ENCODE measurements at places on chromosomes 2 and 18.

DNA sequence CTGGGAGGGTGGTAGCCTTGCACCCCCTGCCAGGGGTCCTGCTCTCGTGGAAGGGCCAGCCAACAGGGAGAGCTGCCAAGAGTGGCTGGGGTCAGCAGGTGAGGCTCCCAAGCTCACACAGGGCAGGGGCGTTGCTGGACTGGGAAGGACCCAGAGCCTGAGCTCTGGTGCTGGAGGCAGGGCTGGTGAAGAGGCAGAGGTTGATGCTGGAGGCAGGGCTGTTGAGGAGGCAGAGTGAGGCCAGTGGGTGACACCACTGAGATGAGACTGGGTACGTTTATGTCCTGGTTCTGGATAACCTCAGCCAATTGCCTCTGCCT is 7.0 kb downstream of the ADRA2B start:
- DNase-seq: peak; percentile 5

DNA sequence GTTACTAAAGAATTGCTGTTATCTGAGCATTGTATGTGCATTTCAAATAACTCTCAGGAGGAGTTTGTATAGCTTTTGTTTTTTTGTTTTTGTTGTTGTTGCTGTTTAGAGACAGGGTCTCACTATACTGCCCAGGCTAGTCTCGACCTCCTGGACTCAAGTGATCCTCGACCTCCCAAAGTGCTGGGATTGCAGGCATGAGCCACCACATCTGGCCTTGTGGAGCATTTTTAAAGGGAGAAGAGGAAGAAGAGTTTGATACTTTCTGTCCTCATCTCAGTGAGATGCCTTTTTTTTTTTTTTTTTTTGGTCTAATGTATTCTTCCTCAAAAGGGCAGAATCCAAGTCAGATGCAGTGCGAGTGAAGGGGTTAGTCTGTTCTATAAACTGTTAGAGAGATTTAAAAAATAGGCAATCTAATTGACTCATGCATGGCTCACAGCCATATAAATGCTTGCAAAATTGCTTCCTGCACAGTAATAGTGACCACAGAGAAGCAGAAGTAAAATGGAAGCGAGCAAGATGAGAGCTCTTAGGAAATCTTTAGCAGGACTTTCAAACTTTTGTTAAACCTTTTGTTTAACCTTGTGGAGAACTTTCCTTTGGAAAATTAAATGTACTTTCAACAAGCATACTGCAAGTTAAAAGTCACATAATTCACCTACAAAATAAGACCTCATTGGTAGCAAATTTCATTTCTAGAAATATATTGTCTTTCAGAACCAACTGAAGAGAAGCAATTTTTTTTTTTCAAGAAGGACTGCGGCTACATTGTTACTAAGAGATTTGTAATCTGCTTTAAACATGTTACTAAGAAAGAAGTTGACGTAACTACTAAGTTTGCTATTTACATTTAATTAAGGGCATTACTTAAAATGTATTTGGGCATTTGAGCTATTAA is 52.3 kb upstream of the ROCK1 start:
- DNase-seq: no peak

GRCh38 chr2:145710303-145710702 is 1190.4 kb upstream of the ZEB2 start:
- DNase-seq: no peak

GRCh38 chr2:45941531-45942236 is 290.2 kb downstream of the PRKCE start:
- no peak for DNase-seq

- no peak for DNase-seq
Observed at GRCh38 chr2:15159206-15159605, 401.9 kb downstream of the NBAS start.

- no peak for DNase-seq
Observed at GRCh38 chr2:225070811-225071210, 28.5 kb upstream of the DOCK10 start.
